Activated CD4-positive, alpha-beta T cell treated with anti-CD3 and anti-CD28 coated beads, Interleukin-10, Interleukin-2, amounts not matched to agents 100 ng/mL and 50 ng/mL, durations not matched to agents 16 hours and 8 hours (primary cell): ENCODE measurements at places on chromosomes 2 and 18.

DNA sequence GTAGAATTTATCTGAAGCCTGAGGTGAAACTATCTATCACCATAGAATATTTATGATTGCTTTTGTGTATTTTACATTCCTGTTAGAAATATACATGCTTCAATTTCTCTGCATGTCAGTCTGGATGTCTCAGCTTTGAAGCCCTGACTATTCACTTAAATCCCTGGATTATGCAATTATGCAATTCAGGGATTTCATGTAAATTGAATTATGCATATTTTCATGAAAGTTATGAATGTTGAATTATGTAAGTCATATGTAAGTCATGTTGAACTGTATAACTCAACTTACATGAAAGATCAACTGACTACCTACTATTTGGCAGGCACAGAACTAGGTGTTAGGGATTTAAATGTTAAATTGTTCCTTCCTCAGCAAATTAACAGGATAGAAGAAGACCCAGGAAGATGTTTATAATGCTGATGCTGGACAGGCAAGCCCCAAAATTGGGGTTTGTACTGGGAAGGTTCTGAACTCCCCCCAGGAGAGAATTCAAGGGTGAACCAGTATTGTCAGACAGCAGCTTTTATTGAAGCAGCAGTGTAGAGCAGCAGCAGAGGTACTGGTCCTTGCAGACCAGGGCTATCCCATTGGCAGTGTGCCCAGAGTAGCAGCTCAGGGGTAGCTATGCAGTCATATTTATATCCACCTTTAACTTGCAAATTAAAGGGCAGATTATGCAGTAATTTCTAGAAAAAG, 236.5 kb downstream of the ZNF804A start:
- DNase-seq: no peak

DNA sequence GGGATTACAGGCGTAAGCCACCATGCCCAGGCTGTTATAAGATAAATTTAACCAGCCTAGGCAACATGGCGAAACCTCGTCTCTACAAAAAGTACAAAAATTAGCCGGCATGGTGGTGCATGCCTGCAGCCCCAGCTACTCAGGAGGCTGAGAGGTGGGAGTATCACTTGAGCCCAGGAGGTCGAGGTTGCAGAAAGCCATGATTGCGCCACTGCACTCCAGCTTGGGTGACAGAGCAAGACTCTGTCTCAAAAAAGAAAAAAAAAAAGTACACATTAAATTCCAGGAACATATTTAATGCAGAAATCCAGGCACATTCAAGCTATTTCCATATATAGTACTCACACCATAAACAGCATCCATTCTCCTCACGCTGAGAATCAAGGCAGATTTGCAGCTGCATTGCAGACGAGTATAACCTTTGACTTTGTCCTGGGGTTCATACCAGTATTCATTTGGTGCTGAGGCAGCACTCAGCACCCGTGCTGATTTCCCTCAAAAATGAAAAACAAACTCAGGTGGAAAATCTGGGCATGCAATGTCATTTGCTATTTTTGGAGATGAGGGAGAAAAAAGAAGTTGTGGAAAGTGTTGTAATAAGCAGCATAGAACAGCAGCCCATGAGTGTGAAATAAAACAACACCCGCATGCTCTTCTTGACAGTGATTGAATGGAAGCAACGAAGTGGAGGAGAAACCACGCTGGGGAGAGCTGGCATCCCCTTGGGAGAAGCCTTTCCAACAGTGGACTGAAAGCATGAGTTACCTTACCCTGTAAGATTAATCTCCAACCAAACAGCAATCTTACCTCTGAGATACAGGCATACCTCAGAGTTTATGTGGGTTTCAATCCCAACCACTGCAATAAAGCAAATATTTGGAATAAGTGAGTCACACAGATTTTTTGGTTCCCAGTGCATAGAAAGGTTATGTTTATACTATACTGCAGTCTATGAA, 46.8 kb upstream of the ANXA4 start:
- peak; percentile 23 for DNase-seq

DNA sequence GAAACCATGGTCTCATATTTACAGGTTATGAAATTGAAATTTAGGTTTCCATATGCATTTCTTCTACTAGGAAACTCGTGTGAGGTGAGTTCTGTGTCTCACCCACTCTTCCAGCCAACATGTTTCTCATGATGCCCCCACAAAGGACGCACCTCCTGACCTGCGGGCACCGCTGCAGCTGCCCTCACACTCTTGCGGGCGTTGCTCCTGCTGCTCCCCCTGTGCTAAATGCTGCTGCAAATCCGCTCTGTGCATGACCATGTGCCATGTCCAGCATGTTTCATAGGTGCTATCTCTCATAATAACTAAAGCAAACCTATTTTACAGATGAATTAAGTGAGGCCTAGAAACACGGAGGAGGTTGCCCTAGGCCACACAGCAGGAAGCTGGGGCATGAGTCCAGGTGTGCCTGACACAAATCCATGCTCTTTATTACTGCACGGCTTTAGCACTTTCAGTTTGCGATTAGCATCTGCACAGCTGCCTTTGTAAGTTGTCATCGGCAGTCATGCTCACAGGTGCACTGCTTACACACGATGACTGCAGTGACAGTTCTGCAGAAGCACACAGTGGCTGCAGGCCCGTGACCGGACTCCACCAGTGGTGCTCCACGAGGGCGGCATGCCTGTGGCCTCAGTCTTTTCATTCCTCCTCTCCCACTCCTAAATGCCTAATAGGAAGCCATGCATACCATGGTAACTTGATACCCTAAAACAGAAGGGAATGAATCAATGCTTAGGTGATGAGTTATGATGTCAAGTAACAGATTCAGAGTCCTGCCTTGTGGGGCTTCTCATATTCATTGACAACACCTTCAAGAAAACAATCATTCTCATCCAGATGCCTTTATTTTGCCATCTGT, 14.9 kb upstream of the GALR1 start:
- DNase-seq: no peak

- DNase-seq: no peak
Observed at GRCh38 chr2:161824226-161824625, 200.0 kb downstream of the SLC4A10 start.
